ENCODE measurements at places on chromosomes 1 and 21.

DNA sequence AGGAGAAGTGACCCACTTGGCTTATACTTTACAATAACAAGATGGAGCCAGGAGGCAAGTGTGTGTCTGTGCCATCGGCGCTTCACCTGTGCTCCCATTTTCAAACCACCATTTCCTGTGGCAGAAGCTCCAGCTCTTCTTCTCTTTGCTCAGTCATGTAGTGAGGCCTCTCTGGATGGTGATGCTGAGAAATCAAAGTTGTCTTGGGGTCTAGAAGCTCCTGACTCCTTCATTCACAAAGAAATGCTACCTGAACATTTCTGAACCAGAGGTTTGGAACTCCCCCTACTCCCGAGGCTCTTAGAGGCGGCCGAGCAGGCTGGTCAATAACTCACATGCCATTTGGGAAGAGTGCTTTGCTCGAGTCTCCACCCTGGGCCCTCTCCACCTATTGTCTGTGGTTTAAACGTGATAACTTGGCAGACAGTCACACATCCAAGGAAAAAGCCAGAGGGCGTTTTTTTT, 18.0 kb downstream of the SLAMF1 start:
- peak; percentile 47 for DNase-seq

- DNase-seq: no peak
Measured at GRCh38 chr1:14616632-14617396, 18.3 kb downstream of the KAZN start.

GRCh38 chr1:152111515-152111968, 3.7 kb downstream of the TCHH start:
- peak; percentile 70 for DNase-seq

DNA sequence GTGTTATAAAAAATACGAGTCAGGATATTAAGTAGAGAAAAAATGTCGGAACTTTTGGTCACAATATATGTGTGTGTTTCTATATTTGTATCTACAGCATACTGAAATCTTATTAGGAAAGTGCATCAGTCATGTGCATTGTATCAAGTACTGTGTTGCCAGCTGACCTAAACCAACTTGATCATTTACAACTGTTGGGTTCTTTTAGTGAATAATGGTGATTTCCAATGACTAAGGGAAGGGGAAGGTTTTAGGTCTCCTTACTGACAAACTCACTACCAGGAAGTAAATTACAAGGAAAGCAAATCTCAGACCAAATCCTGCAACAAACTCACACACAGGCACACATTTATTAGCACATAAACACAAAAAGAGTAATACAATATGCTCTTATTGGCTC, 142.7 kb downstream of the TSEN15 start:
- no peak for DNase-seq

GRCh38 chr1:224541072-224541790, 74.9 kb upstream of the CNIH3 start:
- no peak for DNase-seq

DNA sequence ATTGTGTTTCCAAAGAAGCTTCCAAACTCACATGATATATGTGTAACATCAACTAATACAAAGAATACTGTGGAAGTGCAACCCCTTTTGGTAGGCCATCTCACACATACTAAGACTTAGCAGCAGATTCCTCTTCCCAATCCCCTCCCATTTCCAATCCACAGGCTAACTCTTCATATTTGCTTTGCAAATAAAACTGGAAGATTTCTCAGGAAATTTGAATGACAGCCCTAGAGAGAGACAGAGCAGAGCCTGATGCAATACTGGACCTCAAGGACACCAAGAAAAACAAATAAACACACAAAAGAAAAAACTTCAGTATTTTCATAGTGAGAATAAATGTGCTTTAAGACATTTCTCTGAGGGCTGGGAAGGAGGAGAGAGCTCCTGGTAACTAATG, 190.2 kb upstream of the BRINP3 start:
- DNase-seq: no peak

GRCh38 chr21:45363921-45364467, 41.0 kb upstream of the COL18A1 start:
- DNase-seq: peak; percentile 78

GRCh38 chr1:245946905-245947304, 560.2 kb downstream of the SMYD3 start:
- no peak for DNase-seq

DNA sequence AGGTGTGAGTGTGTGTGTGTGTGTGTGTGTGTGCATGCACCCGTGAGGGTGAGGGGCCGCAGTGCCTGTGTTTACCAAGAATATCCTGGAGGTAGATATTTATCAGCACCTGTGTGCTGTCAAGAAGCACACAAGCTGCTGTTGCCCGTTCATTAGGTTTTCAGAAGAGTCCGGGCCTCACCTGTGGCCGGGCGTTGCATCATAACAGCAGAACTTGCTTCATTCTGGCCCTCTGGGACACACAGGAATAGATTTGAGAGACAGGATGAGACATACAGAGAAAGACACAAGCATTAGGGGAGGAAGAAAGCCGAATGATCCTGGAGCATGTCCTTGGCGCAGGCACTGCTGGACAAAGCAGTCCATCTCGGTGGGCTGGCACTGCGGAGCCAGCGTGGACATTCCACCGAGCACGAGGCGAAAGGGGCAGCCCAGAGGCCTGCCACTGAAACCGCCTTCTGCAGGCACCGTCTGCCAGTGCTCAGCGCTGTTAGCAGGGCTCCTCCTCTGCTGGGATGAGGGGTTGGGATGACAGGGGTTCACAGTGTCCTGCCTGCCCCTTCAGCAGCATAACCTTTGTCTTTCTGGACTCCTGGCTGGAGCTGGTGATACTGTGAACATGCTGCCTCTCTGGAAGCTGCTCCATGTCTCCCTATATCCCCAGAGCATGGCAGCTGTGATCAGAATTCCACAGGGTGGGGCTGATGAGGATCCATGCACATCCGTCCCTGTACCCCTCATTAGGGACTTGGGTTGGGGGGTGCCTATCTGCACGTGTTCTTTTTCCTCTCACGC, 81.1 kb downstream of the PEX14 start:
- DNase-seq: no peak

Measured in activated CD4-positive, alpha-beta T cell treated with anti-CD3 and anti-CD28 coated beads for 36 hours (primary cell).